ENCODE measurements at places on chromosomes 4 and X.

DNA sequence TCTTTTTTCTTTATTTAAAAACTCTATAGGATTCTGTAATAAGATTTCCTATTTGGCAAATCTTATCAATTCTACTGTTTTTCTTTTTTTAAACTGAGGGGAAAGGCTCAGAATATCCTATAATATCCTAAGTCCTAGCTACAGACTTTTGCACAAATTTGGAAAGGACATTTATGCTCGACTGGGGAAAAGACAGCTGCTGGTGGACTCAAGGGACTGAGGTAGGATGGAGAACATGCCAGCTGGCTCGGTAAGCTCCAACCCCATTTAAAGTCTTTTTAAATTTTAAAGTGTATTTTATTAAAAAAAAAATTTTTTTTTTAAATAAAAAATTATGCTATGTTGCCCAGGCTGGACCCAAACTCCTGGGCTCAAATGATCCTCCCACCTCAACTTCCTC, 36.8 kb downstream of the BOD1L1 start:
- no peak for DNase-seq

DNA sequence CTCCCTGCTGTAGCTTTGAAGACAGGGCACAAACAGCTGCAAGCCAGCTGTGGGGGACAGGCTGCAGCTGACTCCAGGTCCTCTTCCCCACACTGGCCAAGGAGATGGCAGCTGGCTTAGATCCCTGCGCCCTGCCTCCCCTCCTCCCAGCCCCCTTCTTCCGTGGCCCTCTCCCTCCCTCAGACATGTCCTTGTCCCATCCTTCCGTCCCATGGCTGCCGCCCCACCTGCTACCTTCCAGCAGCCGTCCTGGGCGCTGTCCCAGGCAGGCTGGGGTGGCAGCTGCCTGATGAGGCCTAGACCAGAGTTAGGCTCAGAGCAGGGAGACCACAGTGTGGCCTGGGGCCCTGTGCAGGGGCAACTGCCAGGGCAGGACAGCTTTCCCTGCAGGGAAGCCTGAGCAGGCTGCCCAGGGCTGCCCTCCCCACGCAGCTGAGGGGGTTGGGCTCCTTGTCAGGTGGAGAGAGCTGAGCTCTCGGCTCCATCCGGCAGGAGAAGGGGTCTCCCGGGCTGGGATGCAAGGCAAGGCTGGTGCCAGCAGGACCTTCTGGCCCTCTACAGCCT, 3.3 kb upstream of the BGN start:
- DNase-seq, result no peak

GRCh38 chrX:151703487-151703886, 8.2 kb downstream of the PRRG3 start:
- DNase-seq, result no peak

DNA sequence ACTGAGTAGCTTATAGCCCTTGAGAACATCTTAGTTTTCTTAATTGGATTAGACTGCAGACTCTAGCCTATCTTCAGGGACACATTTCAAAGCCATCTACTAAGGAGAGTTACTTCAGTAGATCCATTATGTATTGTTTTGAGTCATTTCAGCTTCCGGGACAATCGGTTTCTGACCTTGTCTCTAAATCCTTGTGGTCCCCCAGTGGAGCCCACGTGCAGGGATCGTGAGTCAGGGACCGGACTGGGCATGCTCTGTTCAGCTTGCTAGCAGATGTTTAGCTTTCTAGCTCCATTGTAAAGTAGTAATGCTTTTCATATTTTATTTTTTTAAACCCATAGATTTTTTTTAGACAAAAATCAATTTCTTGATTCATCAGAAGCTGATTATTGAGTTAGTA, 211.9 kb upstream of the PRPS2 start:
- DNase-seq, result no peak

DNA sequence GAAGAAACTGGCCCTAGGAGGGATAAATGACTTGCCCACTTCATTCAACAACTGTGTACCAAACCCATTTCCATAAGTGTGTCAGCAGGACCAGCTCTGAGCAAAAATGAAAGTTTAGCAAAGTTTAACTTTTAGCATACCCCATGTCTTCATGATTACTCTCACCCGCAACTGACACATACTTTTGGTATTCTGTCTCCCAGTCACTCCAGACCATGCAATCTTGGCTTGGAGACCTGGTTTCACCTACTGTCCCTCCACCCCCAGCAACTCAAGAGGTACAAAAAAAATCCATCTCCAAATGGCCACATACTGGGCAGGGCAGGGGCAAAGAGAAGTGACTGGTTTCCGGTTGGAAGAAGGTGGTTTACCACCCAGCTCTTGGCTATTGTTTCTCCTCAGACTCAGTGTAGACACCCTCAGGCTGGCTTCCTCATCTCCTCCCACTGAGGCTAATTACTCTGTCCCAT, 79.8 kb downstream of the RLIM start:
- DNase-seq, result no peak
